ENCODE measurements at places on chromosomes 5 and 9. TPM values are rescaled to one million over a fixed set of nuclear protein-coding genes. Genes with fewer than 3 reads are reported as not detected.

TENT4A gene
- 10.1 TPM for total RNA-seq

ATP10B gene
- total RNA-seq, result not detected

GRCh38 chr5:178642351-178642909 is 15.6 kb upstream of the CLK4 start:
- no peak overlapping the region for H3K4me3 ChIP-seq
- no peak overlapping the region for H3K27ac ChIP-seq
- H3K4me1 ChIP-seq, result no peaks in the 10 kb centered on the region
- DNase-seq, result peak; percentile 98

DNA sequence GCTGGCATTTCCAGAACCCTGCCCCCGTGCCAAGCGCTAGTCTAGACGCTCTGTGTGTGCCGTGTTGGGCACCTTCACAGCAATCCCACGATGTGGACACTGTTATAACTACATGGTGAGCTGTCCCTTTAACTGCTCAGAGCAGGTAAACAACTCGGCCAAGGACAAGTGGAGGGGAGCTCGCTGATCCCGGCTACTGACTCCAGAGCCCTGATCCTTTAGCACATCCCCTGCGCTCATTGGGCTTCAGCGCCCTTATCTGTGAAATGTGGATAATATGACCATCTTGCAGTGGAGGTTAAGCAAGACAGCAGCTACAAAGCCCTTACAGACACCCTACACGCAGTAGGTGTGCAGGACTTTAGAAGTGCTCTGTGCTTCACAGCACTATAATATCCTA is 16.5 kb downstream of the ORM2 start:
- peaks cover 10% of the 10 kb centered on the region for H3K4me1 ChIP-seq
- no peak for DNase-seq
- no peak overlapping the region for H3K27ac ChIP-seq
- no peak overlapping the region for H3K4me3 ChIP-seq

SLC34A3 gene
- not detected for total RNA-seq

NUDT12 gene
- total RNA-seq, result 18.3 TPM

PLCXD3 gene
- total RNA-seq, result 19.3 TPM

DNA sequence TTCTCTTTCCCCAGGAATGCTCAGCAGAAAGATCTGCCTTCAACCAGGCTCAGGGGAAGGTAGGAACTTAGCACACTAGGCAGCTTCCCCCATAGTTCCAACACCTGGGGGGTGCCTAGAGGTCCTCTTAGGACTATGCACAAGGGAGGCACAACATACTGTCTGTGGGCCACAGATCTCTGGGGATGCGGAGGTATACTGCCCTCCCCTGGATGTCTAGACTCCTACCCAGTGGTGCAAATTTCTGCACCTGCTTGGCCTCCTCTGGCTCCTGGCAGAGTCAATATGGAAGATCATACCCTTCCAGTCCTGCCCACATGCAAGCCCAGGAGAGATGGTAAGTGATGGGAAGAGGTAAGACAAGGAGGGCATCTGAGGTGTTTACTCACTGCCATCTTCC is 247.5 kb upstream of the DAPK1 start:
- no peaks in the 10 kb centered on the region for H3K36me3 ChIP-seq
- no peak for DNase-seq
- H3K27ac ChIP-seq, result no peak overlapping the region
- no peaks in the 10 kb centered on the region for H3K27me3 ChIP-seq
- no peak overlapping the region for H3K4me3 ChIP-seq

DNA sequence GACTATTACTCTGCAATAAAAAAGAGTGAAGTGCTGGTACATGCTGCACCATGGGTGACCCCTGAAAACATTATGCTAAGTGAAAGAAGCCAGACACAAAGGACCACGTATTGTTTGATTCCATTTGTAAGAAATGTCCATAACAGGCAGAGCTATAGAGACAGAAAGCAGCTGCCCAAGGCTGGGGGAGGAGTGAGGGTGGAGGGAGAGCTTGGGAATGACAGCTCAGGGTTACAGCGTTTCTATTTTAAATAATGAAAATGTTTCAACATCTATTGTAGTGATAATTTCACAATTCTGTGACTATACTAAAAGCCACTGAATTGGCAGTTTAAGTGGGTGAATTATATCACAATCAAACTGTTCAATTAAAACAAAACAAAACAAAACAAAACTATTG is 81.7 kb downstream of the MYO10 start:
- H3K36me3 ChIP-seq, result no peaks in the 10 kb centered on the region
- no peak for DNase-seq
- H3K27ac ChIP-seq, result no peak overlapping the region
- H3K4me3 ChIP-seq, result no peak overlapping the region
- H3K27me3 ChIP-seq, result no peaks in the 10 kb centered on the region

GRCh38 chr5:4735261-4735660 is 404.9 kb upstream of the ADAMTS16 start:
- no peak overlapping the region for H3K27ac ChIP-seq
- H3K36me3 ChIP-seq, result no peaks in the 10 kb centered on the region
- DNase-seq, result no peak
- no peaks in the 10 kb centered on the region for H3K4me1 ChIP-seq
- no peak overlapping the region for H3K4me3 ChIP-seq

GRCh38 chr5:176397736-176398420 is 9.3 kb downstream of the HIGD2A start:
- no peak for DNase-seq
- H3K4me1 ChIP-seq, result peaks cover 28% of the 10 kb centered on the region
- no peaks in the 10 kb centered on the region for H3K36me3 ChIP-seq

DNA sequence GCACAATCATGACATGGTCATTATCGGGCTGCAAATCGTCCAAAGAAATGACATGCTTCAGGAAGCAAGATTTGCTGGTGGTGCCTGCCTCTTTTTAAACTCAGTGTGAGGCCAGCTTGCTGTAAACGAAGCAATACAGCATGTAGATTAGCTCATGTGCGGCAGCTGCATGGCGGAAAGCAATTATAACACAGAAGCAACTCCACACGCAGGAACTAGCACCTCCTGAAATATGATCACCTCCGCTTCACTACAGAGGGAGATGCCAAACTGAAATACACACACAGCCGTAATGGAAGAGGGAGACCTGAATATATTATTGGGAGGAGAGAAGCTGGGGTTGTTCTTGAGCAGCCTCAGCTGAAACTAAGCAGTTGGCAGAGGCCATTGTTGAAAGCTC is 312.5 kb downstream of the PSAT1 start:
- no peaks in the 10 kb centered on the region for H3K4me1 ChIP-seq
- no peak overlapping the region for H3K27ac ChIP-seq
- H3K27me3 ChIP-seq, result no peaks in the 10 kb centered on the region
- H3K4me3 ChIP-seq, result no peak overlapping the region
- DNase-seq, result no peak

DNA sequence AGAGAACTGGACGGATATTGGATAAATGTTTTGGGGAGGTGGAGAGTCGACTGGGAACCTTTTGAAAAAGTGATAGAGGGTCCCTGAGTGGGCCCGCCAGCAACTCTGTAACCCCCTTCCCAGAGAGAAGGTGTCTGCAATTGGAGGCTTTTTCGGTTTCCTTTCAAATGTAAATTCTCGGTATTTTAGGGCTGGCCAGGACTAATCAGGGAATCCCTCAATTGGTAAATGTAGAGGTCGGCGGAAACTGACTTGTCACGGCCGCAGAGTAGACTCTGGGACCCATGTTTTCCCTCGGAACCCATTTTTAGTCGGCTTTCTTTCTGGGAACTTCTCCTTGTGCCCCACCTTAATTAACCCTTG is 524 bp downstream of the CCNB1 start:
- peaks cover 31% of the 10 kb centered on the region for H3K36me3 ChIP-seq
- peak overlapping the region; percentile 90 for H3K27ac ChIP-seq
- H3K27me3 ChIP-seq, result no peaks in the 10 kb centered on the region
- H3K4me1 ChIP-seq, result peaks cover 13% of the 10 kb centered on the region
- peak overlapping the region; percentile 77 for H3K4me3 ChIP-seq

DNA sequence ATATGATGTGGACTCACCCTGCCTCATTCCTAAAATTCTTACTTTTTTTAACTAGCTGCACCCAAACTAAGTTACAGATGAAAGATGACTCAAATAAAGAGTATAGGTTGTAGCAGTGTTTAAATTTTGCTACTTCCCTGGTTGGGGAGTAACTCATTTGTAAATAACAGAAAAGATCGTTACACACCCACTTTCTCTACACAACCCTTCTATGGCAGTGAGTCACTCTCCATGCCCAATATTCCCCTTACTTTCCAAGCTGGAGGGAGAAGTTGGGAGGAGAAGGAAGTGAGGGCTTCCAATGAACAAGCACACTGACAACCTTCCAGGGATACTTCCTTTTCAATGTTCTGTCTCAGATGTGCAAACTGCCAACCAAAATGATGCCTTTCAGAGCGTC is 1.9 kb downstream of the RASEF start:
- H3K27me3 ChIP-seq, result peaks cover 91% of the 10 kb centered on the region
- H3K4me3 ChIP-seq, result no peak overlapping the region
- H3K4me1 ChIP-seq, result no peaks in the 10 kb centered on the region
- no peak overlapping the region for H3K27ac ChIP-seq
- no peak for DNase-seq

DNA sequence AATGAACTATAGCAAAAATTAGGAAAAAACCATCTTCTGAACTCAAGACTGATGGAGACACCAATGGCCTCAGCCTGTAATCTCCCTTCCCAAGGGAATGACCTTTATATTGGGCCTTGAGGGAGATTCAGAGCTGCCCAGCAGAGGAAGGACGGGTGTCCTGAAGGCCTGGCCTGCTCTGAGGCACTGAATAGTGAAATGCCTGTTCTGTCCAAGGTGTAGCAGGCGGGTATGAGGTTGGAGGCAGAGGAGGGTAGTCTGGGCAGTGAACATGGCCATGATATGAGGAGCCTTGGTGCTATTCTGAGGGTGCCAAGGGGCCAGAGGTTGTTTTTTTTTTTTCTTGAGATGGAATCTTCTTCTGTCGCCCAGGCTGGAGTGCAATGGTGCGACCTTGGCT is 25.0 kb downstream of the PSD2 start:
- no peaks in the 10 kb centered on the region for H3K4me1 ChIP-seq
- no peak overlapping the region for H3K4me3 ChIP-seq
- H3K36me3 ChIP-seq, result no peaks in the 10 kb centered on the region
- no peaks in the 10 kb centered on the region for H3K27me3 ChIP-seq

ECM2 gene
- not detected for total RNA-seq

CRB2 gene
- total RNA-seq, result 91.7 TPM

DNA sequence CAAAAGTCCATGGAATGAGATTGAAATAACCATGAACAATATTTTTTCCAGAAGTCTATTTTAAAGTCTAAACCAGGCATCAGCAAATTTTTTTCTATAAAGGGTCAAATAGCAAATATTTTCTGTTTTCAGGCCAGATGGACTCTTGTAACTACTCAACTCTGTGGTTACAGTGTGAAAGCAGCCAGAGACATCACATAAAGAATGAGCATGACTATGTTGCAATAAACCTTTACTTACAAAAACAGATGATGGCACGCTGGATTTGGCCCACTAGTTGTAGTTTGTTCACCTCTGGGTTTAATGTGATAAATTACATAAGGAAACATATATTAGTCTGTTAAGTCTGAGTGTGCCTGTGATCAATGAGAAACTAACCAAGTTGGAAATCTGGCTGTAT is 319.2 kb downstream of the TRPM3 start:
- H3K4me1 ChIP-seq, result peaks cover 3% of the 10 kb centered on the region
- no peaks in the 10 kb centered on the region for H3K36me3 ChIP-seq
- peak; percentile 80 for DNase-seq
- H3K27ac ChIP-seq, result no peak overlapping the region
- H3K27me3 ChIP-seq, result no peaks in the 10 kb centered on the region

- no peaks in the 10 kb centered on the region for H3K27me3 ChIP-seq
- no peak overlapping the region for H3K4me3 ChIP-seq
- H3K27ac ChIP-seq, result peak overlapping the region; percentile 15
- H3K4me1 ChIP-seq, result peaks cover 22% of the 10 kb centered on the region
- no peaks in the 10 kb centered on the region for H3K36me3 ChIP-seq
Observed at GRCh38 chr5:59471463-59471862, 422.1 kb downstream of the PDE4D start.

PDE6A gene
- total RNA-seq, result not detected

DNA sequence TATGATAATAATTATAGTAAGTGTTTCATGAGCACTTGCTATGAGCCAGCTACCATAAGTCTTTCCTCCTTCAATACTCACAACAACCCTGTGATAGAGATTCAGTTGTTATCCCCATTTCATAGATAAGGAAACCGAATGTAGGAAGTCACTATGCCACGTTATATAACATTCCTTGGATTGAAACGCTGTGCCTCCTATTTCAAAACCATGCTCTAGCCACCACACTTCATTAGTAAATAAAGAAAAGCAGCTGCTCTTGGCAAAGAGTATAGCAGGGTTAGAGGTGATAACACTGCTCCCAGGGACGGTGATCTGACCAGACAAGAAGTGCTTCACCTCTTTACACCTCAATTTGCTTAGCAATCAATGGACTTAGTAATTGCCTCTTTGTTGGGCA is 5.5 kb downstream of the ADAMTS12 start:
- H3K4me3 ChIP-seq, result no peak overlapping the region
- H3K36me3 ChIP-seq, result no peaks in the 10 kb centered on the region
- no peak for DNase-seq
- H3K4me1 ChIP-seq, result peaks cover 48% of the 10 kb centered on the region
- H3K27me3 ChIP-seq, result no peaks in the 10 kb centered on the region

STKLD1 gene
- total RNA-seq, result 2.0 TPM

GRCh38 chr9:92055624-92056023 is 59.6 kb downstream of the SPTLC1 start:
- H3K36me3 ChIP-seq, result peaks cover 15% of the 10 kb centered on the region
- no peak overlapping the region for H3K27ac ChIP-seq

PLPP7 gene
- total RNA-seq, result 50.3 TPM

- H3K36me3 ChIP-seq, result no peaks in the 10 kb centered on the region
- no peak overlapping the region for H3K4me3 ChIP-seq
- no peaks in the 10 kb centered on the region for H3K4me1 ChIP-seq
- H3K27ac ChIP-seq, result no peak overlapping the region
Observed at GRCh38 chr5:1244976-1245375, 19.8 kb downstream of the SLC6A18 start.

EGFL7 gene
- 82.9 TPM for total RNA-seq

DNA sequence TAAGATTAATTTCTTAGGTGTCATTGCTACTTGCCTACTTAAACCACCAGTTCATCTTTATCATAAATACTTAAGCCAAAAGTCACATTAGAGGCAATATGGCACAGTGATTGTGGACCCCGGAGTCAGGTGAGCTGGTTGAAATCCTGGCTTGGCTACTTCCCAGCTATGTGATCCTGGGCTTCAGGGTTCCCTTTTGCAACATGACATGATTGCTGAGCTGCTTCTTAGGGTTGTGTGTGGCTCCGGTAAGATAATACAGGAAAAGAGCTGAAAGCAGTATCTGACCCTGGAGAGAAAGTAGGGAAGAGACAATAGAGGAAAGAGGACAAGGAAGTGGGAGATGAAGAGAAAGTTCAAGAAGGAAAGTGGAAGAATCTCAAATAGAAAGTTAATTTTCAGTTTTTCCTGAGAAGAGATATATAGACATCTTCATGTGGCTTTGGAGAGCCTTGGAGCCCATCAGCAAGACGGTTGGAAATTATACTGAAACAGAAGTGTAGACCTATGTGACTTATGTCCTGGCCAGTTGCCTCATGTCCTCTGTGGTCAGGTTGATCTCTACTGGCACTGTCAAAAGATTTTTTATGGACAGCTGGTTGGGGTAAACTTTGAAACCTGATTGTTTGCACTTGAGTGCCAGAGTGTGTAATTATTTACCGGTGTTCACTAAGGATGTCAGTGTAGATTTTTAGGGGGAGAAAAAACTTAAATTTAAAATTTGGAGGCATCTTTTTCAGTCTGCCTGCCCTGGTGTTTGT is 93.2 kb downstream of the GHR start:
- H3K27ac ChIP-seq, result no peak overlapping the region
- peaks cover 6% of the 10 kb centered on the region for H3K4me1 ChIP-seq
- H3K27me3 ChIP-seq, result no peaks in the 10 kb centered on the region
- no peaks in the 10 kb centered on the region for H3K36me3 ChIP-seq
- no peak overlapping the region for H3K4me3 ChIP-seq

MYMK gene
- not detected for total RNA-seq

Measured in cardiac muscle cell (in vitro differentiated cells and primary cell).